Neural progenitor cell (in vitro differentiated cells): ENCODE measurements at places on chromosomes 11 and 22.

- DNase-seq, result no peak
Measured at GRCh38 chr11:70265341-70265740, 5.1 kb upstream of the PPFIA1 start.

DNA sequence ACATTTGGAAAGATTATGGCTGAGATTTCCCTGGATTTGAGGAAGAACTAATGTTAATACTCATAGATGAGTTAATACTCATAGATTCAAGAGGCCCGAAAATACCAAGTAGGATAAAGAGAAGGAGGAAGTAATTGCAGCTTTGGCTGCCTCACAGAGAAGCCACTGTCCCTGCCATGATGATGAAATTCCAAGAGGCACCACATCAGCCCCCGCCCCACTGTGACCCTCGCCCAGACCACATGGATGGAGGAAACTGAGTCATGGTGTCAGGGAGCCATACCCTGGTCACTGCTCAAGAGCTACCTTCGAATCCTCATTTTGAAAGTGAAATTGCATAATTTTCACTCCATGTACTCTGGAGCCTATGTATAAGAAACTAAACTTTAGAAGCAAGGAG lies 92.9 kb upstream of the SLC22A12 start:
- DNase-seq, result no peak

- peak; percentile 90 for DNase-seq
Measured at GRCh38 chr11:59173080-59173963, 1.4 kb downstream of the DTX4 start.

DNA sequence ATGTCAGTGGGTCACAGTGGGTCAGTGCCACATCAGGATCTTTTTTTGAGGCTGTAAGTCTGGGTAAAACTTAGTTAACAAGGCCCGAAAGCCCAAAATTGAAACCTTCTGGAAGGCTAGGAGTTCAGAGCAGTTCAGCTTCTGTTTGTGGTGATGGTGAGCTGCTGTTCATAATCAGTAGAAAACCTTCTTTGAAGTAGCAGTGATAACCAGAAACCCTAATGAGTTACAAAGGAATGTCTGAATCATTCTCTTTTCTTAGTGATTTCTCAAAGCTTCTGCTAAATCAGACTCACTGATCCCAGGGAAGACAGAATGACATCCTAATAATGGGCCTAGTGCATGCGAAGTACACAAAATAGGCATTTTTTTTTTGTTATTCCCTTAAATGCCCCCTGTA lies 124.7 kb downstream of the PARVA start:
- DNase-seq, result no peak

DNA sequence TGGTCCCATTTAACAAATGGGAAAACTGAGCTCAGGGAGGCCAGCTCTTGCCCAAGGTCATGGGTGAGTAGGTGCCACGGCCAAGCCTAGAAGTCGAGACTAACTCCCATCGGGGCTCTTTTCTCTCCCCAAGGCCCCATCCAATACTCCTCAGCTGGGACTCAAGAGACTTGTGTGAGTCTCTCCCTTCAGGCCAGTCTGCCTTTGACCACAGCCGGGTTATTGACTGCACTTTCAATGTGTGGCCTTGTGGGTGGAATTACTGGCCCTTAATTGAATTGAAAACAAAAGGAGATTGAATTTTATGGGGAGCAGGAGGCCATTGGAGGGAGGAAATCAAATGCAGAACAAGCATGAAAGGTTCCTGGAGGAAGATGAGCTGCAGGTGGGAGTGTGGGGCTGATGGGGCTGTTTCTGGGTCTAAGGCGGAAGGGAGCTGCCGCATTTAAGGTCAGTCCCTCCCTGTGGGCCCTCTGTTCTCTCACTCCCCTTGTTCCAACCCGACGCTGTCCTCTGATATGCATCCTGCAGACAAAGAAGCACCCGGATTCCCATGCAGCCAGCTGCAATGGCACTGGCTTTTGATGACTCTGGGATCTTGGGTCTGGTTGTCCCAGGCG lies 552.8 kb downstream of the MIAT start:
- DNase-seq, result no peak

GRCh38 chr11:104645261-104646222 lies 252.7 kb downstream of the CASP12 start:
- no peak for DNase-seq

- DNase-seq, result no peak
Measured at GRCh38 chr11:109222761-109223160, 199.2 kb upstream of the C11orf87 start.

DNA sequence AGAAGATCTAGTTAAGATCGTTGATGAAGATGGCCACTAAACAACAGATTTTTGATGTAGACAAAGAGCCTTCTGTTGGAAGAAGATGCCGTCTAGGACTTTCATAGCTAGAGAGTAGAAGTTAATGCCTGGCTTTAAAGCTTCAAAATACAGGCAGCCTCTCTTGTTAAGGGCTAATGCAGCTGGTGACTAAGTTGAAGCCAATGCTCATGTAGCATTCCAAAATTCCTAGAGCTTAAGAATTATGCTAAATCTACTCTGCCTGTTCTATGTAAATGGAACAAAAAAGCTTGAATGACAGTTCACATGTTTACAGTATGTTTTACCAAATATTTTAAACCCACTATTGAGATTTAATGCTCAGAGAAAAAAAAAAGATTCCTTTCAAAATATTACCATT lies 492.6 kb downstream of the CNTN5 start:
- no peak for DNase-seq

DNA sequence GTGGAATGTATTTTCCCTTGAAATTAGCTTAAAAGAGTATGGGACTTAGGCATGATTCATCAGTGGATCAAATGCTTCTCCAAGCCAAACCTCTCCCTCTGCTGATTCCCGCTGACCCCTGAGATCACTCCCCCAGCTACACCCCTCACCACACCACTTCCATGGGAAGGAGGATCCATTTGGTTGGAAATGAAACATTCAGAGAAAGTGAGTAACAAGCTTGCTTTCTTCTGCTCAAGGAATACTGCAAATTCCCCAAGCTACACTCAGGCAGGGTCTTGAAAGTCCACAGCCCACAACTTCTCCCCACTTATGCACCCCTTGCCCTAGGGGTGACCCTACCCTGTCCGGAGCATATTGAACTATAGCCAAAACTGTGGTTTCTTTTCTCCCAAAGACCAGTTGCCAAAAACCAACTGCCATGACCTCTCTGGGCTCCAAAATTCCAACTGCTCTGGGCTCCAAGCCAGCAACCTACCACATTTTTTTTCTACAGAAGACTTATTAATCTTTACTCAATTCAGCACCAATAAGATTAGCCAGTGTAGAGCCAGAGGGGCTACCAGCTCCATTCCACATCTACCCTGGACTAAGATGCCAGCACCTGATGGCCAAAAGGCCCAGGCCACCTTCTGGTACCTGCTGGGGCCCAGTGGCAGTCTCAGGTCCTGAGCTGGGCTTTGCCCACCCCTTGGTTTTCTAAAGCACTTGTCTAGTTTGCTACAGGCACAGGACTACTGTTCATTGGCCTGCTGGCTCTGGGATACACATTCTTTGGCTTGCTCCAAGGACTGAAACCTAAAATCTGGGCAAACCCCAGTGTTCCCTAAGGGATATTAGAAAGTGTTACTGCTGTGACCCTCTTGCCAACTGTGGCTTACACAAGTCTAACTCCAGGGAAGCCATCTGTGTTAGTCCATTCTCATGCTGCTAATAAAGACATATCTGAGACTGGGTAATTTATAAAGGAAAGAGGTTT lies 101.1 kb downstream of the MICAL3 start:
- DNase-seq, result no peak

- peak; percentile 13 for DNase-seq
Measured at GRCh38 chr11:94545264-94546161, 1.8 kb downstream of the FUT4 start.

GRCh38 chr11:77474684-77475060 lies 778 bp upstream of the PAK1 start:
- no peak for DNase-seq

DNA sequence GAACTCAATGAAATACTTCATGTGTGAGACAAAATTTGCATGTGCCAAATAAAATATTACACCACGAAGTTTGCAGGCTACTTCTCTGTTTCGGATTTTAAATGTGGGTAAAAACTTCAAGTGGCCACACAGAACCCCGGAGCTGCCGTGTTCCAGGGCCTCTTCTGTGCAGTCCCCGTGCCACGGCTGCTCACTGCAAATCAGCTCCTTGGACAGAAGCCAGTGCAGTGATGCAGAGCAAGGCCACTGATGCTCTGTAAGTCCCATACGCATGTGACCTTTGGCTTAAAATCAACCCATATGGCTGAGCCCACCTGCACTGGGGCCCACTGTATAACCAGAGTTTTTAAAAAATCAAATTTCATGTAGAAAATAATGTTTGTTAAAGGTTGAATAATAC lies 1309.4 kb downstream of the TBC1D22A start:
- DNase-seq, result no peak

GRCh38 chr11:26473216-26474194 lies 98.6 kb downstream of the MUC15 start:
- DNase-seq, result no peak

GRCh38 chr11:72653649-72654048 lies 20.6 kb downstream of the PDE2A start:
- no peak for DNase-seq
